ENCODE measurements at places on chromosomes 5 and 9.

DNA sequence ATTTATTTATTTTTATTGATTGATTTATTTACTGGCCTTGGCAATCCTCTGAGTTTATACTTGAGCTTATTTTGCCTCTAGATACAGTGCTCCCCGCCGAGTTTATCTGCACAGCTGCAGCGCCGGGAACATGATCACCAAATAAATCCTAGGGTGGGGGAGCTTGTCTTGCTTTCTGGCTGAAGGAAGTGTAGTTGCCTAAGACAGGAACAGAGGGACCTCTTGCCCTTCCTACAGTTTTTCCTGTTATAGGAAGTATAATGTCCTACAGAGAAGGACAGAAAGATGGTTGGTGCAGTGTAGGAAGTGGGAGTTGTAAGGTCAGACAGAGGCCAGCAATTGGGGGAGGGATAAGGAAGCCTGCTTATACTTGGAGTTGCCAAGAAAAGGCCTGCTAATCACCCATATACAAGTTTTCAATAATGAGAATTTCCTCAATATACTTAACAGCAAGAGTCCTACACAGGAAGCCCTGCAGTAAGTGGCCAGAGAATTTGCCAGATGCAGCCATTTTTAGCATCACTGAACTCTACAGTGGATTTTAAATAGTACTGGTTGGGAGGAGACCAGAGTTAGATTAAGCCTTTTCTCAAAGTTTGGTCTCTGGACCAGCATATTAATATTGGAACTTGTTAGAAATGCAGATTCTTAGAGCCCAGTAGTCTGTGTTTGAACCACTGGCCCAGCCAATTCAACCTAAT is 7.7 kb downstream of the AOPEP start:
- no peak for DNase-seq

DNA sequence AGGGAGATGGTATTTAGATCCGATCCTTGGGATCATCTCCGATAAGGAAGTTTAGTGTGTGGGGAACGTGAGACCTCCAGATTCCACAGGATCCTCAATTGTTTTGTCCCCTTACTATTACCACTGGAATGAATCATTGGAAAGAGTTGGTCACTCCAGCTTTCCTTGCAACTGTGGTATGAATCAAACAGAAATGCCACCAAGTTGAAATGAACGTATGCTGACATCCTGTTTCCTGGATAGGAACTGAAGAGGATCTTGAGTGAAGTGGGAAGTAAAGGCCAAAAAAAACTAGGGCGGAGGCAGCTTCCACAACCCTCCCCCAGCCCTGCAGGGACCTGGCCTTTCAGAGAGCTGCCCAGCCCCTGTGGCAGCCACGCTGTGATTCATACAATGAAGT is 23.9 kb downstream of the IRX1 start:
- DNase-seq: no peak

- no peak for DNase-seq
Observed at GRCh38 chr9:121055642-121056143, 5.6 kb upstream of the C5 start.

DNA sequence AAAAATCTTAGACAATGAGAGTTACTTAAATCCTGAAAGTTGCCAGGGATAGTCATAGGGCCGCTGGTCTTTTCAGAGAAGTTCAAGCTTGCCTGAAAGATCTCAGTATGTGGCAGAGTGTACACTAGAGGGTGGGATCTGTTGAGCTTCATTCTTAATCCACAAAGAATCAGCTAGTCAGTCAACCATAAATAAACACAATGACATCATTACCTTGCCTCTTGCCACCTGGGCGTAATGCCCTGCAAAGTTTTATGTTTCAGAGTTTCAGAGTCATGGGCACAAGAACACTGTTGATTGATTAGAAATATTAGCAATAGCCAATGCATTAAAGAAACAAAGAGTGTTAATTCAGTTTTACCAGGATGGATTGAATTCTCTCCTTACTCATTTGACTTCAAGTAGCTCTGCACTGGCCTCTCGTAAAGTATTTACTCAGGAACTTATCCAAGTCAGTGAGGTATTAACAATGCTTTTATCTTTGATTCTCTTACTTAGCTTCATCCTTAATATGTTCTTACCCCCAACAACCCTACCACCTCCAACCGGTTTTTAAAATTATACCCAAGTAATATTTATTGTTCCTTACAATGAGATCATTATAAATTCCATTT is 14.3 kb upstream of the ANXA1 start:
- no peak for DNase-seq

- DNase-seq: no peak
Observed at GRCh38 chr5:612498-613424, 621 bp downstream of the CEP72 start.

DNA sequence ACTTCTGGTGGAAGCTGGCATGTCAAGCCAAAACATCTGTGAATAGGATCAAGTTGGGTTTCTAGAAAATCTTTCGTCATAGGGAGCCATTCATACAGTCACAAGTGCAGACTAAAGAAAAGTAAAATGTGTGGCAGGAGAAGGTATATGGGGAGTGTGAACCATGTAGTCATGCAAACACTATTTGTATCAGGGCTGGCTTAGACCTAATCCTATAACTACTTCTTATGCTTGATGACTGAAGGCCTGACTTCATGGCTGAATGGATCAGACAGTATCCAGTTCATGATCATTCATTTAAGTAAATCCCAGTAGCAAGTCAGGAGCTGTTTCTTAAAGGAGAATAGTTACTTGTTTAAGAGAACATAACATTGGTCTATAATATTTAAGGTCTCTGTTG is 63.8 kb upstream of the DAPK1 start:
- no peak for DNase-seq

- peak; percentile 68 for DNase-seq
Observed at GRCh38 chr9:2622461-2623287, 1.1 kb downstream of the VLDLR start.

- no peak for DNase-seq
Observed at GRCh38 chr9:29969856-29970647, 2396.8 kb upstream of the C9orf72 start.

- DNase-seq: no peak
Observed at GRCh38 chr9:36100532-36100931, 36.0 kb upstream of the GLIPR2 start.
